ENCODE measurements at places on chromosomes 4 and X.
A peak's percentile ranks its signal among the peaks of the same experiment; 100 is the strongest.

DNA sequence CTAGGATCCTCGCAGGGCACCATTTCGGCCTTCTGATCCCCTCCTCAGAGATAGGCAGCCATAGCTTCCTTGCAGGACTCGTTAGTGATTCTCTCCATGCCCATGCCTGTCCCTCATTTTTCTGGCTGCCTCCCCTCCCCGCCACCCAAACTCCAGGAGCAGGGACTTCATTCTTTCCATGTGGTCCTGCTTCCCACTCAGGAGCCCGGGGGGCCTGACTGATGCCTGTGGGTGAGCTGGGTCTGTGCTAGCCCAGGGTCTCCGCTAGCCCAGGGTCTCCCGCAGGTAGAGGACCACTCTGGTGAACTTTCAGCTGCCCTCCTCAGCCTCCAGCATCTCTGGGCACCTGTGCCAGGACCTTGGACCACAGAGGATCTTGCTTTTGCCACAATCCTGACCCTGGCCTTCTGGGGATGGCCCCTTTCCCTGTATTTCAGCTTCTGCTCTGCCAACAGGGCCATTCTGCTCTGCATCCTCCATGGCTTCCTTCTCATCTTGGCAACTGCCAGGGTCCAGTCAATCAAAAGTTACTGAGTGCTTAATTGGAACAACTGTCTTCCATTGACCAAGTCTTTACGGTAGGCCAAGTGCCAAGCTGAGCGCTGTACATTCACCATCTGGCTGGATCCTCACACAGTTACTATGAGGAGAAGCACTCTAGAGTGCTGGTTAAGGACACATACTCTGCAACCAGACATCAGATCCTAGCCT is 152.2 kb downstream of the EFNB1 start:
- DNase-seq, result no peak

GRCh38 chr4:183468210-183469095 is 24.0 kb downstream of the CDKN2AIP start:
- DNase-seq, result peak; percentile 23

- no peak for DNase-seq
Measured at GRCh38 chr4:116374815-116375214, 710.6 kb downstream of the TRAM1L1 start.

DNA sequence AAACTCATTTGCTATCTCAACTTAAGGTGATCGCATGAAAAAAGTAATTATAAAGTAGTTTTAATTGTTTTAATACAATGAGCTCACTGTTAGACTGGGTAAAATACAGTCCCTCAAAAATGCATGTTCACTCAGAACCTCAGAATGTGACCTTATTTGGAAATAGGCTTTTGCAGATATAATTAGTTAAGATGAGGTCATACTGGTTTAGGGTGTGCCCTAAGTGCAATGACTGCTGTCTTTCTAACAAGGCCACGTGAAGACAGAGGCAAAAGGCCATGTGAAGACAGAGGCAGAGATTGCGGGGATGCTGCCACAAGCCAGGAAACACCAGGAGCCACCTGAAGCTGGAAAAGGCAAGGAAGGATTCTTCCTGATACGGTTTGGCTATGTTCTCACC is 262.1 kb downstream of the NKX6-1 start:
- no peak for DNase-seq

GRCh38 chrX:47222751-47223350 is 4.4 kb downstream of the CDK16 start:
- no peak for DNase-seq

- no peak for DNase-seq
Measured at GRCh38 chr4:103289186-103289585, 91.0 kb upstream of the CENPE start.

GRCh38 chr4:105196523-105197145 is 50.0 kb downstream of the TET2 start:
- DNase-seq, result no peak

GRCh38 chrX:122078079-122078478 is 1030.7 kb downstream of the GLUD2 start:
- DNase-seq, result no peak

GRCh38 chr4:22190855-22191254 is 242.3 kb upstream of the KCNIP4 start:
- peak; percentile 7 for DNase-seq

GRCh38 chrX:39772057-39772832 is 325.5 kb downstream of the BCOR start:
- DNase-seq, result peak; percentile 75

GRCh38 chr4:176920694-176921093 is 128.0 kb upstream of the VEGFC start:
- DNase-seq, result no peak

DNA sequence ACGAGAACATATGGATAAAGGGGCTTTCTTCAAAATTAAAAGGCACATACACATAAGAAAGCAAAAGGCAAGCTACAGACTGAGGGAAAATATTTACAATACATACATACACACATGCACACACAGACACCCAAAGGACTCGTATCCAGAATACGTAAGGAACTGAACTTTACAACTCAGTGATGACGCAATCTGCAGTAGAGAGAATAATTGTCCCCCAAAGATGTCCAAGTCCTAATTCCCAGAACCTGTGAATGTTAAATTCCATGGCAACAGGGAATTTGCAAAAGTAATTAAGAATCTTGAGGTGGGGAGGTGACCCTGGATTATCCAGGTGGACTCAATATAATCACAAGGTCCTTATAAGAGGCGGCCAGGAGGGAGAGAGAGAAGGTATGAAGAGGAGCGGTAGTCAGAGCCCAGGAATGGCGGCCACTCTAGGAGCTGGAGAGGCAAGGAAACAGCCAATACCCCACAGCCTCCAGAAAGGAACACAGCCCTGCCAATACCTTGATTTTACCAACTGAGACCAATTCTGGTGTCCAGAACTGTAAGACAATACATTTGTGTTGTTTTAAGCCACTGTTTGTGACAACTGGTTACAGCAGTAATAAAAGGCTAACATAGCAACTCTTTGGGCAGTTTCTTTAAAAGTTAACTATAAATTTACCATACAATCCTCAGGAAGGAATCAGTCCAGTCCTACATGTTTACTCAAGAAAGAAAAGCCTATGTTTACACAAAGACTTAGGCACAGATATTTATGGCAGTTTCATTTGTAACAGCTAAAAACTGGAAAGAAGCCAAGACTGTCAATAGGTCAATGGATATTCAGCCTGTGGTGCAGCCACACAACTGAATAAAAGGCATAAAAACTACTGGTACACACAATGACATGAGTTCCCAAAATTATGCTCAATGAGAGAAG is 27.3 kb upstream of the STS start:
- peak; percentile 23 for DNase-seq

GRCh38 chrX:110915111-110915510 is 119.5 kb upstream of the CHRDL1 start:
- DNase-seq, result peak; percentile 19

DNA sequence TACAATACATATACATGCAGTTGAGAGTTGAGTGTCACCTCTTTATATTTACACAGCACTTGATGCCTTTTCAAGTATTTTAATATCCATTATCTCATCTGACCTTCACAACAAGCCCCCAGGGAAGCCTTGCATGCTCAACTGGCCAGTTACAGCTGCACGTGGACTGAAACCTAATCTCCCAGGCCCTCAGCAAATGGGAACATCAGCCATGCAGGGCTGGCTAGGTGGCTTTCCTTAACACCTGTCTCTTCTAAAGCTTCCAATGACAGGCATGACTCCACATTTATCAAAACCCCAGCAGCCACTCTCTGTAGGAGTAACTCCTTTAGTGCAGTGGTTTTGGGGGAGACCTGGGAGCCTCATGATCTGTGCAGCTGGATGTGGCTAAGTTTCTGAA is 56.4 kb downstream of the PHKA2 start:
- DNase-seq, result no peak

- DNase-seq, result no peak
Measured at GRCh38 chr4:33437406-33437805, 2717.2 kb downstream of the PCDH7 start.

- DNase-seq, result no peak
Measured at GRCh38 chr4:185119927-185120630, 23.0 kb upstream of the SLC25A4 start.

GRCh38 chr4:86543560-86544309 is 50.4 kb upstream of the PTPN13 start:
- DNase-seq, result no peak

DNA sequence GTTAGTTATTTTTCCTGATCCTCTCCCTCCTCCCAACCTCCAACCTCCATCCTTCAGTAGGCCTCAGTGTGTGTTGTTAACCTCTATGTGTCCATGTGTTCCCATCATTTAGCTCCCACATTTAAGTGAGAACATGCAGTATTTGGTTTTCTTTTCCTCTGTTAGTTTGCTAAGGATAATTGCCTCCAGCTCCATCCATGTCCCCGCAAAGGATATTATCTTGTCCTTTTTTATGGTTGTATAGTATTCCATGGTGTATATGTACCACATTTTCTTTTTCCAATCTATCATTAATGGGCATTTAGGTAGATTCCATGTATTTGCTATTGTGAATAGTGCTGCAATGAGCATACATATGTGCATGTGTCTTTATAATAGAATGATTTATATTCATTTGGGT is 54.5 kb downstream of the TEX13C start:
- no peak for DNase-seq

DNA sequence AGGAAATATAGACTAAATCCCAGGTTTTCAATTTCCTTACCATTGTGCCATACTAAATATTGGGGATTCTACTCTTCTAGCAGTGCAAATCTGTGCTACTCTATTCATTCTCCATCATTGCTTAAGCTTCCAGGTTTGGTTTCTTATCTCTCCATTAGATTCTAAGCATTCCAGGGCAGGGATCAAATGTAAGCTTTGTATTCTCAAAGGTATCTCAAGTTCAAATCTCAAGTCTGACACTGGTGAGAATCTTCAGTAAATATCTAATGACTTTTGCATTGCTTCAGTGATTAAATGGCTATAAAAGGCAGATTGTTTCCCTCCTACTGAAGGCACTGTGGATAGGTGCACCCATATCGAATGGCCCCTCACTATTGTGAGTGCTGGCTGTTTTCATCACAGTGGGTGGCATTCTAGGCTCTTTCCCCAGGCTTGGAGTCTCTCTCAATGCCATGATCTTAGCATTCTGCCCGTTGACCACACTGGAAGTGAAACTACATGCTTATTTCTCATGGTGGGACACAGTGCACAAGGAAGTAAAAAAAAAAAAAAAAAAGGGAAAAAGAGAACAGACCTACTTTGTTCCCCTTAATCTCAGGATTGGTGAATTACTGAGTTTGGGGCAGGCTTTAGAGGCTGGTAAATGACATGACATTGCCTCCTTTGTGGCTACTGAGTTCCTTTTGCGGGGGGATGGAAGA is 28.7 kb downstream of the FAM9C start:
- DNase-seq, result no peak

- DNase-seq, result peak; percentile 43
Measured at GRCh38 chr4:107035819-107036583, at the start of gene DKK2. Gene DKK2, minus strand, starts transcription at chr4:107036313. Its CDS starts 722 bp downstream, at chr4:107035591.

GRCh38 chr4:168647646-168648375 is 151.0 kb downstream of the PALLD start:
- DNase-seq, result no peak

- no peak for DNase-seq
Measured at GRCh38 chrX:3678328-3678727, 35.1 kb downstream of the PRKX start.

- DNase-seq, result no peak
Measured at GRCh38 chr4:54625391-54625790, 32.4 kb upstream of the KIT start.

DNA sequence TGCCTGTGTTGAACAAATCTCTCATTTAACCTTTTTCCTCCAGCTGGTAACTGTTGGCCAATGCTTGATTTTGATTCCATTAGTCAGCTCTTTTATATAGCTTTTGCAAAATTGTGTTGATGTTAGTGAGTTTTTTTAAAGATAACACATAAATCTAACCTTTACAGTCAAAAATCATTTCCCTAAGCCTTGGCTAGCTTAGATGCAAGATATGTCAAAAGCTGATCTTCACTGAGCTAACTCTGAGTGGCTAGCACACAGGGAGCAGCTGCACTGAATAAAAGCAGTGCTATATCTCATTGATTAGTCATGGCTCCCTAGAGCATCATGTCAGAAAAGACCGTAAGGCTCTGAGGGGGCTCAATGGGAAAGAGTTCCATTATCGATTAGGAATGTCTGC is 78.7 kb downstream of the PPARGC1A start:
- DNase-seq, result no peak

DNA sequence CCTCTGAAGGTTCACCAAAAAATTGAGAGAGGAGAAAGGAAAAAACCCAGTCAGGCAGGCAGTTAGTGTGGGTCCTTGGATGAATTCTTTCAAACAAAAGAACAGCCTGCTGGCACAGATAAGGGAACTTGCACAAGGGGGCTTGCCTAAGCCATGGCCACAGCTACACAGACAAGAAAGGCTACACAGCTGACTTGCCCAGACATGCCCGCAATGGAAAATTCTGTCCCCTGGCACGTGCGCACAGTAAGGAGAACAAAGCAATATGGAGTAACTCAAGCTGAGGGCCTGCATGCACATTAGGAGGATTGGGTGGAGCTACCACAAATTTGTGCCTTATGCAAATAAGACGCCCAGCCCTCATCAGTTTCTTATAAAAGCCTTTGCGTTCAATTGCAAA is 512.5 kb upstream of the HTR2C start:
- no peak for DNase-seq

GRCh38 chrX:51665981-51666380 is 16.6 kb downstream of the CENPVL2 start:
- DNase-seq, result no peak

DNA sequence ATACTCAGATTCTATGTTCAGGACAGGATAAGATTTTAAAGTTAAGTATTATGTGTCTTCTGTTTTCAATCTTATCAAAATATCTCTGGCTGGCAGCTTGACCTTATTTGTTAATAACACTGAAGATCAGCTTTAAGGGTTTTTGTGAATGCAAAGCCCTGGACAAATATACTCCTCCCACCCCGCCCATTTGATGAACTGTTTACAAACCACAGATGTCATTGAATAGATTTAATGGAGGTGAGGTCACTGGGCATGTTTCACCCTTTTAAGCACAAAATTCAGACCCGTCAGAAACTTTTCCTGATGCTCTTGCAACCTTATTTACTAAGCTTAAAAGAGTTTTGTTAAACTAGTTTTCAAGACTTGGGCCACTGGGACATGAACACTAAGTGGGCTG is 10.1 kb upstream of the CXCL8 start:
- no peak for DNase-seq

DNA sequence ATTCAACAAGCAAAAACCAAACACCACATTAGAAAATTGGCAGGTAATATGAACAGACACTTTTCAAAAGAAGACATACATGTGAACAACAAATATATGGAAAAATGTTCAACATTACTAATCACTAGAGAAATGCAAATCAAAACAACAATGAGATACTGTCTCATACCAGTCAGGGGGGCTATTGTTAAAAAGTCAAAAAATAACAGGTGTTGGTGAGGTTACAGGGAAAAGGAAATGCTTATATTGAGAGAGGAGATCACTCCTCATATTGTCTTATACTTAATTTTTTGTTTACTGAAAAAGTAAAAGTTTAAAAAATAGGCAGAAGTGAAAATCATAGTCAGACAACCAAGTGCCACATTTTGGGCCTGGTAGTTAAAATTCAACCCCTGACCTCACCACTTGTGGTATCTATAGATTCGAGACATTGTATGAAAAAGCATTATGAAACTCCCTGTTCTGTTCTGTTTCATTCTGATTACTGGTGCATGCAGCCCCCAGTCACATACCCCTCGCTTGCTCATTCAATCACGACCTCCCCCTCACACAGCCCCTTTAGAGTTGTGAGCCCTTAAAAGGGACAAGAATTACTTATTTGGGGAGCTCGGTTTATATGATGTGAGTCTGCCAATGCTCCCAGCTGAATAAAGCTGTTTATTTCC is 153.7 kb upstream of the FGF16 start:
- DNase-seq, result no peak

GRCh38 chr4:42750091-42750490 is 93.2 kb upstream of the ATP8A1 start:
- DNase-seq, result peak; percentile 16

Measured in hepatocyte (in vitro differentiated cells).